NCI-H1417 treated with DMSO at 0.1 percent for 48 hours (cell line): ENCODE measurements at places on chromosomes 16 and 17.

DNA sequence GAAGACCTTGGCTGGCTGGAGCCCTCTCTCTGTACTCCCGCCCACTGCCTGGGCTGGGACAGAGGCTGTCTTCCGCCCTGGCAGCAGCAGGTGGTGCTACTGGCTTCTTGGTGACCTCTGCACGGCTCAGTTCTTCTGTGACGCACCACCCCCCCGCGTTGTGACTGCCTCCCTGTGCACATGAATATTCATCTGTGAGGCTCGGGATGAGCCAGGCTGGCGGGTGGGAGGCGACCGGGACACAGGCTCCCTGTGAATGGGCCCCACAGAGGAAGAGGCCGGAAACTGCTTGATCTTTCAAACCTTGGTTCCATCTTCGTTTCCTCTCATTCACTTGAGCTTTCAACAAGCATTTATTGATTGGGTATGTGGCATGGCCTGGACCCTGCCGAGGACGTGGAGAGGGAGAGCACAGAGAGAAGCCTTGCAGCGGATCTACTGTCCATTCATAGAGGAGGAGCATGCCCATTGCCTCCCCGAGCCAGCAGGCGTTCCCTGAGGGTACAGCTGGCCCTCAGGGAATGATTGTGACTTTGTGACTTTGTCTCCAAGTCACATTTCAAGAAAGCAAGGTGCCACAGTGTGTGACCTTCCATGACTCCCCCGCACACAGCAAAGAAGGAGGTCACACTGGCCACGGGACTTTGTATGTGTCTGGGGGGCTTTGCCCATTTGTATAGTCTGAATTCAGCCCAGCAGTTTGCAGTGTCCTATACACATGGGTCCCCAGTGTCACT is 45.0 kb downstream of the B9D1 start:
- no peak for DNase-seq

- no peak for DNase-seq
Observed at GRCh38 chr17:17511293-17511741, 15.1 kb upstream of the RASD1 start.

DNA sequence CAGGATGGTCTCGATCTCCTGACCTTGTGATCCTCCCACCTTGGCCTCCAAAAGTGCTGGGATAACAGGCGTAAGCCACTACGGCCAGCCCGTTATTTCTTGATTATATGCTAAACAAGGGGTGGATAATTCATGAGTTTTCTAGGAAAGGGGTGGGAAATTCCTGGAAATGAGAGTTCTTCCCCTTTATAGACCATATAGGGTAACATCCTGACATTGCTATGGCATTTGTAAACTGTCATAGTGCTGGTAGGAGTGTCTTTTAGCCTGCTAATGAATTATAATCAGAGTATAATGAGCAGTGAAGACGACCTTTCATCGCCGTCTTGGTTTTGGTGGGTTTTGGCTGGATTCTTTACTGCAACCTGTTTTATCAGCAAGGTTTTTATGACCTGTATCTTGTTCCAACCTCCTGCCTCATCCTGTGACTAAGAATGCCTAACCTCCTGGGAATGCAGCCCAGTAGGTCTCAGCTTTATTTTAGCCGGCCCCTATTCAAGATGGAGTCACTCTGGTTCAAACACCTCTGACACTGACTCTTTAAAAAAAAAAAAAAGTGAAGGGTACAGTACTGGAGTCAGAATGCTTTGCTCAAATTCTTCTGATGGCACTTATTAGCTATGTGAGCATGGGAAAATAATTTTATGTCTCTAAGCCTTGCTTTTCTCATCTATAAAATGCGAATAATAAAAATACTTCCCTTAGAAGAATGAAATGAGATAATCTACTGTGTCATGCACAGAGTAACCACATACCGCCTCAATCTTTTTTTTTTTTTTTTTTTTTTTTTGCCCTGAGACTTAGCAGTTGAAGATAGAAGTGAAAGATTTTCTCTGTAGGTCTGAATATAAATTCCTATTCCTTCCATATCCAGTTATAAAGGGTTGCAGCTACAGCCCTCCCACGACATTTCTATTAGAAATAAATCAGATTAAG is 5.1 kb upstream of the CALCOCO2 start:
- DNase-seq, result no peak

- no peak for DNase-seq
Observed at GRCh38 chr17:57941384-57942370, 13.5 kb downstream of the CUEDC1 start.

DNA sequence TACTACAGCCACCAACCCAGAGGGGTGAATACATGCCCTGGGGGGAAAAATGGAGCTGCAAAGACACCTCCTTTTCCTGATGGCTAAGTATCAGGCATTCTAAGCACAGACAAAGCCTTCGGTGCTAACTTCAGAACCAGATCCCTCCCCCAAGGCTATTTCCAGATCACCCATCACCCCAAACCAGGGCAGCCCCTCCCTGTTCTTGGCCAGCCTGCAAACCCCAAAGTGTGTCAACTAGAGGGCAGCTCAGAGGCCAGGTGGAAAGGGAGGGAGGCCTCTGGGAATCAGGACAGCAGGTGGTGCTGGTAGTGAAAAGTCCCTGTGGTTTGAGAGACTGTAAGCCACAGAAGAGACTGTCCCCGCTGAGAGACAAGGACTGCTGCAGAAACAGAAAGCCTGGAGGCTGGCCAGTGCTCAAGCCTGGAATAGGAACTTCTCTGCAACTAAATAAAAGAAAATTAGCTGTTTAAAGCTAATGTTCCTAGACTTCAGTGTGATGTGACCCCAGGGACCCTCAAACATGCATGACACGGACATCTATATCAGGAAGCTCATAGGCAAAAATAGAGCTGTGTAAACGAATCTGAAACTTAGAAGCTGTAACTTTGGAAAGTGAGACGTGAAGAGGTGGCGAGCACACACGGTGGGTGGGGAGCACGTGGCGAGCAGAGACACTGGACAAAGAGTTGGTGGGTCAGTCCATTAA is 9.1 kb downstream of the TUBG1 start:
- no peak for DNase-seq

DNA sequence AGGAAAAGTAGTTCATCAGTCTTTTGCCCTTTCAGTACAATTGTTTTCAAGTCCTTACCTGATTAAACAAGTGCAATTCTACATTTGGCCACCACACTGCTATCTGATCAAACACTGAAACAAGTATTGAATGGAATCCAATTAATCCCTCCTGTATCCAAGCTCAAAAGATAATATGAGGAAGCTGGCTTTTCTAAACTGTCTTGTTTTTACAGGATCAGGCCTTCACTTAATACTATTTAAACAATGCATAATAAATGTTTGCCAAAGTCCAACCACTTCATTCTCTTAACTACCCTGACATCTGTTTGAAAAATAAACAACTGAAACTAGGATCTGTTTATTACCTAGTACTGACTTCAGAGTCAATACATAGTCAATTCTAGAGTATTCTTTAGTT is 131.6 kb downstream of the MRTFB start:
- peak; percentile 78 for DNase-seq

GRCh38 chr16:82535262-82535661 is 91.5 kb upstream of the CDH13 start:
- DNase-seq, result no peak

DNA sequence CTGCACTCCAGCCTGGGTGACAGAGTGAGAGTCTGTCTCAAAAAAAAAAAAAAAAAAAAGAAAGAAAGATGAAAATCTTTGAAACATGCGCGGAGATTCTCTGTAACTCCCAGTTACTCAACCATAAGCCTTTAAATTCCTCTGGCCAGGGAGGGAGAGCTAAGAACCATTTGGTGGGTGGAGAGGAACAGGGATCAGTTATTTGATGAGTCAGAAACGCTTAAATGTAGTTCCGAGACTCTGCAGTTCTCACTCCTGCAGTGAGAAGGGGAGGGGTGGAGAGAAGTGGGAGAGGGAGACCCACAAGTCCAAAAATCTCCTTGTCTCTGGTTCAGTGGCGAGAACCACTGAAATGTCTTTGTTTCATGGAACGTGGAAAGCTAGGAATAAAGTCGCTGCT is 266.7 kb downstream of the SOX9 start:
- DNase-seq, result no peak

GRCh38 chr17:82351254-82351712 is 7.8 kb upstream of the TEX19 start:
- no peak for DNase-seq

GRCh38 chr16:67543582-67543981 is 15.0 kb downstream of the RIPOR1 start:
- no peak for DNase-seq

- no peak for DNase-seq
Observed at GRCh38 chr17:34378664-34379101, 15.7 kb upstream of the CCL1 start.

GRCh38 chr16:7714775-7715174 is 382.1 kb downstream of the RBFOX1 start:
- no peak for DNase-seq

DNA sequence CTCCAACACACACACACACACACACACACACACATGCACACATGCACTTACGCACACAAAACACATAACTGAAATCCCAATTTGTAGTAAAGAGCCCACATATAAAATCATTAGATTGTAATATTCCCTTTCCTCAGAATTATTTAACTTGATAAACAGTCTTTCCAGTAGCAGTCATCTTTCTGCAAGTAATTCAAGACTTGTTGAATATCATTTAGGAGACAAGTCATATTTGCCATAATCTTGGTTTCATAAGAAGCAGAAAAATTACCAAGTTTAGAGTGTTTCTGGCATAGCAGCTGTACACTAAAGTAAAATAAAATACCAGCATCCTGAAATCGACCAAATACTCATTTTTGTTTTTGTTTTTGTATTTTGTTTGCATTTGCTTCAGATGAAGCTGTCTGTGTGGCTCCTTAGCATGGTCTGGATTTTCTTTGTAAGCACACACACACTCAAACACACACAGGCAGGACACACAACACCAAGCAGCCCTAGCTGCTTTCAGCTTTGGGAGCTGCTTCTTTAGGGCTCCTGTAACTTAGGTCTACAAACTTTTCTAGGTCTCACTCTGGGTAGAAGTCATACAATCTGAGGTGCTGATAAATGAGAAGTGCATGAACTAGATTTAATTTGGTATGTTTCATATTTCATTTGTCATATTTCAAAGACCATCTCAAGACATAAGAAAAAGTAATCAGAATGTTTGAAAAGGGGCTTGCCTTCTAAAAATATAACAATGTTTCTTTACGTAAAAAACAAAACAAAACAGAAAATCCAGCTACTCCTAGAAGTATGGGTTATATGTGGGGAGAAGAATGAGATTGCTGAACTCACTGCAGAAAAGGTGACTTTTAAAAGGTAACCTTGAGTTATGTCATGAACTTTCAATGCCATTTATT is 3.0 kb downstream of the SALL1 start:
- DNase-seq, result no peak

GRCh38 chr17:29363716-29364115 is 26.4 kb upstream of the TAOK1 start:
- no peak for DNase-seq

GRCh38 chr16:20300312-20301097 is 26.8 kb downstream of the GP2 start:
- no peak for DNase-seq
